ENCODE measurements at places on chromosomes 16 and 17.

DNA sequence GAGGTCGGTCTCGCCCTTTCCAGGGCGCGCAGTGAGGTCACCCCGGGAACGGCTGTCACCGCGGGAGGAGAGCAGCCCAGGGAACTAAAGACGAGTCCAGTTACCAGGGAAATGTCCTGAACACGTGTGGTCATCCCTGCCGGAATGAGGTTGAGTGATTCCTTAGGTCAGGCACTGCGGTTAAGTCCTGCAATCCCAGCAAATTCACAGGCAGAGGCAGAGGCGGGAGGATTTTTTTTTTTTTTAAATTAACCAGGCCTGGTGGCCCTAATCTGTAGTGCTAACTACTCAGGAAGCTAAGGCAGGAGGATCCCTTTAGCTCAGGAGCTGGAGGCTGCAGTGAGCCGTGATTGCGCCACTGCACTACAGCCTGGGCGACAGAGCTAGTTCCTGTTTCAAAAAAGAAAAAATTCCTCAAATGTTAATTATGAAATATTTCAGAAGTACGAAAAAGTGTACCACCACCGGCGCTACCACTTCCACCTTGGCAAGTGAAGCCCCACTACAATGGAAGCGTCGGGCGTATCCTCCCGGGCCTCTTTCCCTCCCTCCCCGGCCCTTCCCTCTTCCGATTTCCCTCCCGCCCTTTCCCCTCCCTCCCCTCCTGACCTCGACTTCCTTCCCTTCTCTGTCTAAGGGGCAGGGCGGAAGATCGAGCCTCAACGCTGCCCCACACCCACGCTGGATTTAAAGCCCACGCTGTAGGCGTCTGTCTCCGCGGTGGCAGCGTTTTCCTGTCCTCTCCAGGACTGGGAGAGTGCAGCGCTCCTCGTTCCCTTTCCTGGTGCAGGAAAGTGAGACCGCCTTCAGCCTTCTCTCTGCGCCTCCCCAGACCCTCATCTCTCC lies 27.3 kb downstream of the SLFN11 start:
- no peak for DNase-seq

GRCh38 chr17:39757931-39758873 lies 20.5 kb downstream of the GRB7 start:
- DNase-seq: no peak

- no peak for DNase-seq
Observed at GRCh38 chr17:57940231-57940630, 15.0 kb downstream of the CUEDC1 start.

GRCh38 chr16:71287911-71288310 lies 1.3 kb downstream of the CMTR2 start:
- no peak for DNase-seq

DNA sequence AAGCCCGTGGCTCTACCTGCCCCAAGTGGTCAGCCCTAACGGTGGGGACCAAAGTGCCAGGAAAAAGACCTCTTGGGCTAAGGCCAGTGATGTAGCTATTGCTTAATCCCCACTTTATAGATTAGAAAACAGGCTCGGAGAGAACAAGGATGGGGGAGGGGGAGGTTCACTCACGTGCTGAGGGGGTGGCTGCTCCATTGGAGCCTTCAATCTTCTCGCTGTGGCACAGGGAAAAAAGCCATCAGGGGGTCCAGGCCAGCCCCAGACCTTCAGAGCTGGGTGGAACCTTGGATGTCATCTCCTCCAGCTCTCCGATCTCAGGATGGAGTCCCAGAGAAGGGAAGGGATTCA lies 45.9 kb downstream of the SRCIN1 start:
- no peak for DNase-seq

- no peak for DNase-seq
Observed at GRCh38 chr17:49297141-49297540, 64.9 kb downstream of the ZNF652 start.

DNA sequence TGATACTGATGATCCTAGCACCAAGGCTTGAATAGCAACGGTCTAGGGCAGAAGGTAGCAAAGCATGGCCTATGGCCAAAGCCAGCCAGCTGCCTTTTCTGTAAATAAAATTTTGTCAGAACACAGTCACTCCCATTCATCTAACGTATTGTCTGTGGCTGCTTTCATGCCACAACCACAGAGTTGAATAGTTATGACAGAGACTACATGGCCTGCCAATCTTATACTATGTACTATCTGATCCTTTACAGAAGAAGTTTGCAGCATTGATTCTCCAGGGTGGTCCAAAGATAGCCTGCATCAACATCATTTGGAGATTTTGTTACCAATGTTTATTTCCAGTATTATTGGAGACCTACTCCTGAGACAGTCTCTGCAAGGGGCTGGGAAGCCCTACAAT lies 19.9 kb upstream of the MMD start:
- no peak for DNase-seq

DNA sequence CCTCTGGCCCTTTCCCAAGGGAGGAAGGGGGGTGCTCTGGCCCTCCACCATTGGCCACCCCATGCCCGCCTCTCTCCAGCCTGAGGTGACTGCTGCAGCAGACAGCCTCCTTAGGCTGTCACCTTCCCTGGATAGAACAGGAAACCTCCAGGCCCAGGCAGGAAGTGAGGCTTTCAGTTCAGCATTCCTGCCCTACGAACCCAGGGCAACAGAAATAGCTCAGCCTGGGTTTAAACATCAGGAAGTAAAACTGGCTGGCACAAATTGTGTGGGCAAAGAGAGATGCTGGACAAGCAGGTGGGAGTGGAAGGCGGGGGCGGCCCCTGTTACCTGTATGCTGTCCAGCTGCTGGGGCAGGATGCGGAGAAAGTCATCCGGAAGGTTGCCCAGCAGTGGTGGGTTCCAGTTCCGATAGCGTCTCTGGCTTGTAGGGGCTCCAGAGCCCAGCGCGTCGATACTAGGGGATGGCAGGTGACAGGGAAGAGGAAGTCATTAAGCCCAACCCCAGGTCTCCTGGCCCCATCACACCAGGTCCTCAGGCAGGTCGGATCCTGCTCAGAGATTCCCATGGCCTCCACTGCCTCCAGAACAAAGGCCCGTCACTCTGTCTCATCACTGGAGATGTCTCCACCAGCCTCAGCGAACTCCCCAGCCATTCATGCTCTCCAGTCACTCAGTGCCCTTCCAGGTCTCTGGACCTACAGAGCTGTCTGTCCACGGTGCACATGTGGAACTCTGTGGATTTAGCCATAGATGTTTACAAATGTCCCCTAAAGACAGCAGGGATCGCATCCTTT lies 23.6 kb upstream of the MRPS23 start:
- peak; percentile 36 for DNase-seq

DNA sequence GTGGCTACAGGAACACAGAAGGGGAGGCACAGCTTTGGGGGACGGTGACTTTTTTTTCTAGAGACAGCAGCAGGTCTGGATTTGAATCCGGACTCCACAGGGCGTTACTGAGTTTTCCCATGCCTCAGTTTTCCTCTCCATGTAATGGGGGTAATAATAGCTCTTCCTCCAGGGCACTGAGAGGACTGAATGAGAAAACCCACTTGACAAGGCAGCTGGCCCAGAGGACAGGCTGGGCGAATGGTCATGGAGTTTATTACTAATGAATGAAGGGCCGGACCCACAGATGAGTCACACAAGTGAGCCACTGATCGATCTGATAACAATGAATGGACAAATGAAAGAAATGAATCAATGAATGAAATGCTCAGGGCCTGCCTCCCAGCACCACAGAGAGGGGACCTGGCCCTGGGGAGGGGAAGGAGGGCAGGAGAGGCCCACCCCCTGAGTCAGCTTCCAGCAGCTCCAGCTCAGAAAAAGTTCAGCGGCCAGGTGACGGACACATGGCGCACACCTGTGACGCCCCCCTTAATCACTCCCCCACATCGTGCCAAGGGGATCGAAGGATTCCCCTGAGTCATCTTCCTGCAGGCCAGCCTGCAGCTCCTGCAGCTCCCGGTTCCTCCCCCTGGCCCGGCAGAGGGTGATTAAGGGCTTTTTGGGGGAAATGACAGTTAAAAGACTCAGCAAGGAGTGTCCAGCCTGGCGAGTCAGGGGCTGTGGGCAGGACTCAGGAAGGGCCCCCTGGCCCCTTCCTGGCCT lies 54.3 kb downstream of the SOCS1 start:
- no peak for DNase-seq

- no peak for DNase-seq
Observed at GRCh38 chr16:54545854-54546511, 259.4 kb upstream of the IRX3 start.
